Psoas muscle (tissue), 8 donors: ENCODE measurements at places on chromosomes 3 and 15.

DNA sequence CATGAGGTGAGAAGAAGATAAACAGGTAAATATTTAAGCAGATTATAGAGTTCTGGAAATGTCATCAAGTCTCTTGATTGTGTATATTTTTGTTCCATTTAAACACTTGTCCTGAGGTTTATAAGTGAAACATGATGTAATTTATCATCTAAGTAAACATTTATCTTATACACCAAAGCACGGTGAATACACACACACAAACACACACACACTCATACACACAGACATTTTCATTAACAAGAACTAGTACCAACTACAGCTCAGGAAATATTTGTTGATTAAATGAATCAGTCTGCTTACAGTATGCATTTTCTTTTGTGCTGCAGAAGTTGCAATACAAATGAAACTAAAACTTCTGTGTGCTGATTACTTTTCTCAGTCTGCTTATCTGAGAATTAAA, 357.3 kb downstream of the ZBTB20 start:
- no peak for DNase-seq

DNA sequence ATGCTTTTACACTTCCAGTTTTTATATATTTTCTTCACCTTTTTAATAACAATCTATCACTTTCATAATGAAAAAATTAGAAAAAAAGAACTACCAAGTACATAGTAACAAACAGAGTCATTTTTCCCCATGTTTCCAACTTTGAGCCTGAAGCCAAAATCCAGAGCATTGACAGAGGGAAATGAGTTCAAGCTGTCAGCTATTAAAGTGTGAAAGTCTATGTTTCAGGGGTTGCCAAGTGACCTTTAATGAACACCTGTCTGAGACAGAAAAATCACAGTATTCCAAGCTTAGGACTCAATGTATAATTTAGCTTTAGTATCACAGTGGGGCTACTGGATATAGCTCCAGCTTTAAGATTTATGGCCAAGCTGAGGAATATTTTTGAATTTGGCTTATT, 128.3 kb upstream of the GADL1 start:
- DNase-seq: no peak

DNA sequence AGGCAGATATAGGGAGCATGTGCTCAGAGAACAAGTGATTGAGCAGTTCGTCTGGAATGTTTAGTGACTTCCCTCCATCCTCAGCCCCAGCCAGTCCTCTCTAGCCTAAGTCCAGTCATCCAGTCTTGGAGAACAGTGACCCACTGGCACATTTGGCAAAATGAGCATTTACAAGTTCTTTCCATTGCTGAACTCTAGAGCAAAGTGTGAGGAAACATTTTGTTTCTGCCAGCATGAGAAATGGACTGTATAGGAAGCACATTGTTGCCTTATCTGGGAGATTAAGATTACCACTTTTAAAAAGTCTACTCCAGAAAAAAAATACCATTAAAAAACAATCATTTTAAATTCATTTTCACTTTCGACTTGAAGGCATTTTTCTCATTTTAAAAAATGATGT, 353.6 kb downstream of the SHQ1 start:
- DNase-seq: no peak

GRCh38 chr3:81451611-81452010, 309.8 kb downstream of the GBE1 start:
- DNase-seq: no peak

- DNase-seq: no peak
These were observed 17.4 kb downstream of the SUSD5 start for GRCh38 chr3:33201195-33201594.

DNA sequence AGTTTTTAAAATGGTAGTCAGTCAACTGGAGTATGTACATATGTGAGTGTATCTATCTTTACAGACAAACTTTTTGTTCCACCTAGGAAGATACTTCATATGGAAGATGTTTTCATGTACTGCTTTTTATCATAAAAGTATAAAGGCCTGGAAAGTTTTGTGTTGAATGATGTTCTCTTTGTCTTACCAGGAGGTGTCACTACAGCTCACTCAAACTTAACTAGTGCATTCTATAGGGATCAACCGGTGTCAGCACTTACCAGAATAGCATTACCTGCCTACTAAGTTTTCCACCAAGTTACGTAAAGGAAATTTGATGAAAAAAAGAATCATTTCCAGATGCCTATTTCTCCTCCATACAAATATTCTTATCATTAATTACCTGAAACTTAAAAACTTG, 522.6 kb upstream of the SEMA6D start:
- no peak for DNase-seq

- DNase-seq: no peak
These were observed 745.0 kb upstream of the BCHE start for GRCh38 chr3:166582236-166582635.
